ENCODE measurements at places on chromosomes 12 and 14.
A peak's percentile ranks its signal among the peaks of the same experiment; 100 is the strongest.

DNA sequence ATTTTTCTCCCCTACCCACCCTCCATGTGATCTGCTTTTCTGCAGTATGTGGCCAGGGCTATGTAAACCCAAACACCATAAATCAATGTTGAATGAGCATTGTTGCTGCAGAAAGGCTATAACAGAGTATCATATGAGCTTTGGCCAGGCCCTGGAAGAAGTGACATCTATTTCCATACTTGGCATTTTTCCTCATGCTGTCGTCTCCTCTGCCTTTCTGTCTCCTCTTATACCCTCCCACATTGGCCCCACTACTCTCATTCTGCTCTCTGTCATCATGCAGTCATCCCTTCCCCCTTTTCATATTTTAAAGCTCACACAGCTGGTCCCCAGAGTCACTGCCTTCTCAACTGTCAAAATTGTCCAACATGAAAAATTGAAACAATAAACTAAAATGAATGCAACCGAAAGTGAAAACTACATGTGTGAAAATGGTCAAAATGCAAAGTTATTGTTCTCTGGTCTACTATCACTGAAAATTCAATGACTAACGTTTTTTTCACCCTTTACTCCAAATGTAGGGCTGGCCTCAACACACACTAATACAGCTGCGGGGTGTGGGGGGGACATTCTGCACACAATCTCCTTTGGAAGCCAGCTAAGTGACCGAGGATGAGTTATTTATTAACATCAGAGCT lies 290.7 kb upstream of the TMPO start:
- DNase-seq: no peak

DNA sequence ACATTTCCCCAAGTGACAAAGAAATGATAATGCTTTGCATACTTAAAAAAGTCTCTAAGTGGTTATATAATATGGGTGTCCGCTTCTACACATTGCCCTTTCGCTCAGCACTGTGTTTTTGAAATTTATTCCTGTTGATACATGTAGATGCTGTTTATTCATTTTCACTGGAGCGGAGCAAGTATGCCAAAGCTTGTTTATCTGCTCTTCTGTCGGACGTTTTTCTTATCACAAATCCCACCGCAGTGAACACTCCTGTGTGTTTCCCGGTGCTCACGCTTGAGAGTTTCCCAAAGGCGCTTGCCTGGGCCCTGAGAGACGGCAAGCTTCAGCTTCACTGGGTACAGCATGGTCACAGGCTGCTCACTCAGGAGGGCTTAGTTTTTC lies 50.2 kb downstream of the TPCN1 start:
- no peak for DNase-seq

DNA sequence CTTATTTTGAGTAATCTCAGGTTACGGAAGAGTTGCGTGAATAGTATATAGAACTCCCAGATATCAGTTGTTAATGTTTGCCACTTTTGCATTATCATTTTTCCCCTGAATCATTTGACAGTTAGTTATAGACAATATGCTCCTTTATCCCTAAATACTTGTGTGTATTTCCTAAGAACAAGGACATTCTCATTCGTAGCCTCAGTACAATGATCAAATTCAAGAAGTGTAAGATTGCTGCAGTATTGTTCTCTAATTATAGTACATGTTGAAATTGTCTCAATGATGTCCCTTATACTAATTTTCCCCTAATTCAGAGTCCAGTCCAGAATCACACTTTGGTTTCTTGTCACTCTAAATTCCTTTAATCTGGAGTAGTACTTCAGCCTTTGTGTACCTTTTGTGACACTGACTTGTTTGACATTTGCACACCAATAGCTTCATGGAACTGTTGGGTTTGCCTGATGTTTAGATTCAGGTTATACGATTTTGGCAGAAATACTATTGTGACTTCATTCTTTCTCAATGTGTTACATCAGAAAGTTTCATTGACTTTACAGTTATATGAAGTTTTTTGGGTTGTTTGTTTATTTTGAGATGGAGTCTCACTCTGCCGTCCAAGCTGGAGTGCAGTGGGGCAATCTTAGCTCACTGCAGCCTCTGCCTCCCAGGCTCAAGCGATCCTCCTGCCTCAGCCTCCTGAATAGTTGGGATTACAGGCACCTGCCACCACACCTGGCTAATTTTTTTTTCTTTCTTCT lies 13.1 kb downstream of the DYNC1H1 start:
- peak; percentile 44 for DNase-seq

- no peak for DNase-seq
These were observed 84.2 kb downstream of the SCARB1 start for GRCh38 chr12:124779161-124780141.

DNA sequence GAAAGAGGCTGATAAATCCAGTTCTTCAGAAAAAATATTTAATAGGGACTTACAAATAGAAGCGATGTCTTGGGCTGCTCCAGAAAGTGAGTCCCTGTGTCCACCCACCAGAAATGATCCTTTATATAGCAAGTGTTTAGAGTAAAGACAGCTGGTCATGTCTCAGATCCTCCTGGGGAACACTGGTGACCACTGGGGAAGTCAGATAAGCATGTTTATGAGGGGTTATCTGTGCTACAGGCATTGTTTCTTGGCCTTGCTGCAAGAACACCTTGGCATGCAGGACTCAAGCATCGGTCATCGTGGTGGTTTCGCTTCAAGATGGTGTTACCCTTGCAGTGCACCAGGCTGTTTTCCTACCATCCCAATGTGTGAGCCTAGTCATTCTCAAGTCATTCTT lies 27.2 kb downstream of the CPM start:
- no peak for DNase-seq

DNA sequence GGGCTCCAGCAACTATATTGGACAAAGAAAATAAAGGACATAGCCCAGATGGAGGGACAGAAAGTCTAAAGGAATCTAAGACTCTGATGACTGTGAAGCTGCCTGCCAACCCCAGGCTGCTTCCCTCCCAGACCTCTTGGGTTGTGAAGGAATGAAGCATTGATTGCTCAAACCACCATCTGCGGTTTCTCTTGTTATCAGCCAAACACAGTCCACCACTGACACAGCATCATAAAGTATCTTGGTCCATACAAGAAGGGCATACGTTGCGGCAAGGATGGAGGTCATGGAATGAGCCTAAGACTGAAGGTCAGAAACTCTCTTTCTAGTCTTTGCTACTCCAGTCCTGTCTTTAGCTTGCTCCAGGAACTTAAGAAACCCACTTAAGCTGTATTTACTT lies 58.5 kb upstream of the PLXNC1 start:
- peak; percentile 85 for DNase-seq

GRCh38 chr14:53672526-53672925 lies 284.1 kb downstream of the BMP4 start:
- no peak for DNase-seq

GRCh38 chr14:32343926-32344430 lies 14.9 kb downstream of the AKAP6 start:
- DNase-seq: peak; percentile 29

GRCh38 chr12:62977883-62978282 lies 42.9 kb upstream of the PPM1H start:
- no peak for DNase-seq

DNA sequence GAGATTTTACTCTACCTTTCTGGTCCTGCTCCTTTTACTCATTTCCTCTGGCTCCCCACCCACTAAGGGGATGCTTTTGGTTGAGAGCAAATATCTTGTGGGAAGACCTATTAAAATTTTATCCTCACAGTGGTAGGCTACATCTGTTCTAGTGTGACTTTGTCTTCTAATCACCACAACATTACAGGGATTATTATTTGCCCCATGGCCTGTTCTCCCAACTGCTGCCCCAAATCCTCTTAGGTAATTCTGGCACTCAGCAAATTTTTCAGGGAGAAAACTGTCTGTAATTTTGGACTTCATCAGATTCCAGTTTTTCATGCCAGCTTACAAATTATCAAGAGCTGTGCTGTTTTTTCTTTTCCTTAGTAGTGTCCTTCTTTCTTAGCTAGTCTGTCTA lies 172.3 kb downstream of the GPHN start:
- DNase-seq: no peak

- DNase-seq: peak; percentile 38
These were observed 3.0 kb downstream of the FOXJ2 start for GRCh38 chr12:8035440-8036010.

GRCh38 chr12:17381211-17381610 lies 708.8 kb downstream of the RERGL start:
- DNase-seq: no peak

DNA sequence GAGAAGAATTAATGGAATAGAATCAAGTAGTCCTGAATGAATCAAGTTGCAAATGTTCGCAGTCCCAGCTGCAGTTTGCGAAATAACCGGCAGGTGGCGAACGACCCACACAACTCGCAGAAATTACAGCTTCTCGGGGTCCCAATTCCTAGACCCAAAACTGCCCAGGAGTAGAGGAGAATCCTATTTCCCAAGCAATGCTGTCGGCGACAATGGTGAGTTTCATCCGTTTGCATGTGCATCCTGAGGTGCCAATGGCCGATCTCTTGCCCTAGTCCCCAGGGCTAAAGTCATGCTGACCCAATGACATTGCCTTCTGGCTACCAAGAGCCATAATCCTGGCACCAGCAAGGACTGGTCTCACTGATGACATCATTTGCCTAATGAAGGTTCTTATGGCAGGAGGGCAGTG lies 8.5 kb upstream of the ASCL1 start:
- DNase-seq: peak; percentile 35

GRCh38 chr14:31717294-31718085 lies 156.3 kb downstream of the NUBPL start:
- no peak for DNase-seq

GRCh38 chr12:67590149-67590790 lies 58.3 kb upstream of the DYRK2 start:
- DNase-seq: no peak

- DNase-seq: peak; percentile 43
These were observed at the start of gene ARHGAP5 for GRCh38 chr14:32077081-32078022. ARHGAP5 (plus strand) TSS chr14:32077304; CDS start chr14:32090670, 13,366 bp downstream.

DNA sequence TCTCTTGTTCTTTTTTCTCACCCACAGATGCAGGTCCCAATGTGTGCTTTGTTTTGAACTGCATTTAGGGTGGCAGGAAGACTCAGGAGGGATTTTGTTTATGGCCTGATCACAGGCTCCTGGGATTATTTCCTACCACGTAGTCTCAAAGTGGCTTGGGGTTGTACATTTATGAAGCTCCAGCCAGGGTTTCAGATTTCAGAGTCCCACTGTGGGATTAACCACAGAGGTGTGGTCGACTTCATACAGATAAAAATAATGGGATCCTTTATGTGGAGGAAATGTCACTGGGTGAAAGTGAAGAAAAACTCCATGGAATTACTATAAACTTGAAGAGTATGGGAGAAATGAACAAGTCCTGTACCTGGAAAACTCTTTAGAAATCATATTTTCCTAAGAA lies 14.2 kb upstream of the PPP1R1A start:
- DNase-seq: no peak

- no peak for DNase-seq
These were observed 49.8 kb downstream of the CCDC60 start for GRCh38 chr12:119384340-119384739.

- DNase-seq: no peak
These were observed 271.1 kb upstream of the LRIG3 start for GRCh38 chr12:59191372-59191771.

DNA sequence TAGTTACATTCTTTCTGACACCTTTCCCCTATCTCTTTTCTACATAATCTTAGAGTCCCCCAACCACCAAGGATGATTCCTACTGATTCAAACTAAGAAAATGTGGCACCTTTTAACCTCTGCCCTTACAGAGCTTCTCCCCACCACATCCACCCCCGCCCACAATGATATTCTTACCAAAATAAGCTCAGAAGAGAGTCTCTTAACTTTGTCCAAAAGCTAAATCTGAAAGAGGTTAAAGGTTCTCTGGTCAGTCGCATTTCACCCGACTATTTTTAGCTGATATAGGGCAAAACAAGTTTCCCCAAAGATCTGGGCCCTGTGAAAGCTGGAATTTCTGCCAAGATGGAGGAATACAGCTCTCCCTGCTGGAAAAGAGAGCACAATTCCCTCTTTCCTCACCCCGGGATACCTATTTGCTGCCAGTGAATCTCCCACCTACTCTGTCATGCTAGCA lies 128.6 kb downstream of the ZFP36L1 start:
- peak; percentile 49 for DNase-seq

- DNase-seq: no peak
These were observed 57.3 kb downstream of the ETV6 start for GRCh38 chr12:11706509-11707379.

GRCh38 chr14:61258985-61259384 lies 22.2 kb downstream of the TMEM30B start:
- peak; percentile 94 for DNase-seq

GRCh38 chr14:102991376-102991775 lies 66.0 kb downstream of the CDC42BPB start:
- DNase-seq: peak; percentile 9

DNA sequence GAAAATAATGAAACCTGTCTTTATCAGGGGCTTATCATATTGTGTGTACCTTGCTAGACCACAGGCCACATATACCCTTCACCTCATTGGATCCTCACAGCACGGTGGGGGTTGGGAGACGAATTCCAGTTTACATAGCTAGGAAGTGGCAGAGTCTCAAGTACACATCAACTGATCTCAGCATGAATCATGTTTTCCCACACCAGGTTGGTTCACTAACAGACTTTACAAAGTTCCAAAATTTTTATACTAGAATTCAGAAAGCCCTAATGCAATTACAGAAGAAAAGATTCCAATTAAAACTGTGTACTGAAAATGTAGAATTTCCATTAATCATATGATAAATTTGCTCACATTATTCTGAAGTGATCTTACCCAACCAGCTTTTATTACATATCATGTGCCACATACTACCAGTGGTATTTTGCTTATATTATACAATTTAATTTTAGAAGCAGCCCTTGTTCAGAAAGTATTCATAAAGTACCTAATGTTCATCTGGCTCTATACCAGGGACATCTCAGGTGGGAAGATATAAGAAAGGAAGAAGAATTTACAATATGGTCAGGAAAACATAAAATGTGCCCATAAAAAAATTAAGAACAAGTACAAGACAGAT lies 196.2 kb downstream of the ITPR2 start:
- peak; percentile 72 for DNase-seq

- peak; percentile 93 for DNase-seq
These were observed 37.3 kb downstream of the VDR start for GRCh38 chr12:47867495-47867941.

- peak; percentile 22 for DNase-seq
These were observed 162.9 kb downstream of the GXYLT1 start for GRCh38 chr12:41981758-41982157.

GRCh38 chr14:20556500-20557211 lies 4.2 kb downstream of the RNASE9 start:
- DNase-seq: no peak
